ENCODE measurements at places on chromosomes 5 and 9.

DNA sequence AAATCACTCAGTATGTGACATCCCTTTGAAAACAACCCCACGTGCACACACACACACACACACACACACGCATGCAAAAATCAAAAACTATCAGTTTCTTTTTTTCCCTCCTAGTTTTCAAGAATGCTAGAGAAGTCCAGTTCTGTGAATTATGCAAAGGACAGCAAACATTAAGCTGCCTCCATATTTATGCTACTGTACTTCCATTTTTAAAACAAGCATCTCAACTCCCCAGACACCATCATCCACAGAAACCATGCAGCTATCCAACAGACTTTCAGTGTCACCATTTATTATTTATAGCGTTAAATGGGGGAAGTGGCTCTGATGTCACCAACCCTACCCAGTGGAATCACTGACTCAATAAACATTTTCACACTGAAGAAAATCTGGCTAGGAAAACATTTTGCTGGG lies 1.6 kb downstream of the FBXW11 start:
- peak; percentile 47 for DNase-seq

DNA sequence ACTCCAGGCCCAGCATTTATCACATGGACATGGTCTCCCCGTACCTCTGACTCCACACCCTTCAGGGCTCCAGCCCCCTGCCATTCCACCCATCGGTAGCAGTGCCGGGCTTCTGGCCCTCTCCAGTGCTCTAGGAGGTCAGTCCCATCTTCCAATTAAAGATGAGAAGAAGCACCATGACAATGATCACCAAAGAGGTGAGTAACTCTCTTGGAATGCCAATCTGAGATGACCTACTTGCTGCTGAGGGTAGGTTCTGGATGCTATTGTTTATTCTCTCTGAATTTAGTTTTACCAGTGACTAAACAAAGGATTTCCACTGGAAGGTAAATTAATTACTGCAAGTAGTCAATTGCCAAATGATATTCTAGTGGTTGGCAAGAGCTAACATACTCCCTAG lies 80.8 kb downstream of the TLE4 start:
- DNase-seq, result no peak

- no peak for DNase-seq
These were observed 79.5 kb downstream of the CRB2 start for GRCh38 chr9:123435471-123435870.

DNA sequence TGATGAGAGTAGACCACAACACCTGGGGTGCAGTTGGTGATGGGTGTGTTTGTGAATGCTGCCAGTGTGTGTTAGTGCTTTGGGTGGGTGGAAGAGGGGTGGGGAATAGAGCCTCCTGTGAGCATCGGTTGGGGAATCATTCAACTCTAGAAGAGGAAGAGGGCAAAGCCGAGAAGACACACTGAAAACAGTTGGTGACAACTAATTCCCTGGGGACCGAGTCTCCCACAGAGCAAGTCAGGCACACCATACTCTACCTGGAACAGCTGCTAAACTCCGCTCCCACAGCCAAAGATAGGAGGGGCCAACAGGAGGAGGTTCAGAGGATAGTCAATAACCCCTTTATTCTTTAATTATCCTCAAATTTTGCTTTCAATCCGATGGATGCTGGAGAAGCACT lies 1.6 kb upstream of the ARHGEF39 start:
- no peak for DNase-seq

- no peak for DNase-seq
These were observed 150.1 kb downstream of the BNC2 start for GRCh38 chr9:16720386-16720785.

GRCh38 chr5:138844812-138845513 lies 30.2 kb downstream of the LRRTM2 start:
- no peak for DNase-seq

All from CD4-positive, alpha-beta T cell treated with Interleukin-17A for 1 hour (primary cell).